ENCODE measurements at places on chromosomes 4 and X. TPM values are rescaled to one million over a fixed set of nuclear protein-coding genes. Genes with fewer than 3 reads are reported as not detected.

DNA sequence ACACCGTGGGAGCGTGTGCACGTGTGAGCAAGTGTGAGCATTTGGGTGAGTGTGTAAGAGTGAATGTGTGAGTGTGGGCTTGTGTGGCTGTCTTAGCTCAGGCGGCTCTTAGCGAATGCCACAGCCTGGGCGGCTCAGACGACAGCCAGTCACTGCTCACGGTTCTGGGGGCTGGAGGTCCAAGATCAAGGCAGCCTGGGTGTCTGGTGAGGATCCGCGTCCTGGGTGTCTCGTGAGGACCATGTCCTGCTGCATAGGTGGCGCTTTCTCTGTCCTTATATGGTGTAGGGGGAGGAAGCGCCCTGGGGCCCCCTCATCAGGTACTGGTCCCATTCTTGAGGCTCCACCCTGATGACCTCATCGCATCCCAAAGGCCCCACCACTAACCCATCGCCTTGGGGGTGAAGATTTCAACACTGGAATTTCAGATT, 4.5 kb downstream of the DOK7 start:
- no peak for DNase-seq

- no peak for DNase-seq
Measured at GRCh38 chr4:74390677-74391076, 25.7 kb downstream of the EREG start.

DNA sequence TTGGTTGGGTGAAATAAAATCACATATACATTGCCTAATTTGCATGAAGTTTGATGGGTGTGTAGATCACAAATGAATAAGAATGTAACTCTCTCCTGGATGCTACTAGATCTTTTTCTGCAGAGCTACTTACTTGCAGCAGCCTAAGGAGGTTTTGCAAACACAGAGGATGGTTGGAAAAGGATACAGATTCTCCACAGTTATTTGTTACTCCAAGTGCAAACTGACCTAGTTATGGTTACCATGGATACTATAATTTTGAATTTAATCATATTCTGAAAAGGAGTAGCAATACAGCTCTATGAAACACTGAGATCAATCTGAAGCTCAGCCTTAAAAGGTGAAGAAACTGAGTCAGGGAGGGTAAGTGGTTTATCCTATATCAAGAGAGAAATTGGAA, 9.1 kb upstream of the ARHGEF38 start:
- no peak for DNase-seq

- DNase-seq, result no peak
Measured at GRCh38 chr4:144754562-144755410, 108.8 kb downstream of the HHIP start.

- no peak for DNase-seq
Measured at GRCh38 chr4:113610537-113610936, 151.0 kb downstream of the CAMK2D start.

- DNase-seq, result no peak
Measured at GRCh38 chr4:159017323-159018026, 85.4 kb upstream of the RAPGEF2 start.

GRCh38 chrX:141668371-141668770, 30.2 kb downstream of the SPANXD start:
- DNase-seq, result no peak

DNA sequence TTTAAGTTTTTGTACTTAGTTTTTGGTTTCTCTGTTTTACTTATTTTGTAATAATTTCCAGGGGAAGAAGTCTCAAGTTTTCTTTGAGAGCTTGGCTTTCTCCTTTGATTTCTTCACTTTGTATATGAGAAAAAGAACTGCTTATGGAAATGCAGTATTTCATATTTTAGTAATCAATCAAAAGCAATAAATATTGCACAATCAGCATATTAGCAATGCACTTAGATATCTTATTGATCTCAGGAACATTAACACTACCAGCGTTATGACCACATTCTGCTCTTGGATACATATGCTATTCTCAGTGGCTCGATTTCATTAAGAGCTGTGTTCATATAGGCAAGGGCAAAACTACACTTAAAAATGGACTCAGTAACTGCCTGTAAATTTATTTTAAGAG, 381.0 kb upstream of the DMD start:
- no peak for DNase-seq

DNA sequence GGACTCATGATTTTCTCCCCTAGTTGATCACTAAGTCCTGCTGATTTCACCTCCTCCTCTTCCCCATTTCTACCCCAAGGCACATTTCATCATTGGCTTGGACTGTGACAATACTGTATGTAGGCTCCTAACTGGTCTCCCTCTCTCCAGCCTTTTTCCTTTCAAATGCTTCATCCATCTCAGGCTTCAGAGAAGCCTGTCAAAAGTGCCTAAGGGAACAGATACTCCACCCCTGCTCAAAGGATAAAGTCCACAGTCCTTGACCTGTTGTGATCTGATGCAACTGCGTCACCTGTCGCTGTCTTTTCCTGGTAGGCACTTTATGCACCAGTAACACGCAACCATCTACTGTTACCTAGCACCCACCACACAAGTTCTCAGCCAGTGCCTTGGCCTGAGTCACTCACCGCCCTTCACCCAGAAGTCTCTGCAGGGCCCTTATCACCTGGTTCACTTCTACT, 12.8 kb downstream of the SCARB2 start:
- no peak for DNase-seq

DNA sequence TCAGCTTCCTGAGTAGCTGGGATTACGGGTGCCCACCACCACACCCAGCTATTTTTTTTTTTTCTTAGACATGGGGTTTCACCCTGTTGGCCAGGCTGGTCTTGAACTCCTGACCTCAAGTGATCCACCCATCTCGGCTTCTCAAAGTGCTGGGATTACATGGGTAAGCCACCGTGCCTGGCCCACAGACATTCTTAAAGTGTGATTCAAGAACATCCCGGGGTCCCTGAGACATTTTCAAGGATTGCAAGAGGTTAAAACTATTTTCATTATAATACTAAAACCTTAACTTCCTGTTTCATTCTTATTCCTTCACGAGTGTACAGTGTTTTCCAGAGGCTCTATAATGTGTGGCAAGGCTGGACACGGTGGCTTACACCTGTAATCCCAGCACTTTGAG, 318.7 kb downstream of the CAMK2D start:
- no peak for DNase-seq

DNA sequence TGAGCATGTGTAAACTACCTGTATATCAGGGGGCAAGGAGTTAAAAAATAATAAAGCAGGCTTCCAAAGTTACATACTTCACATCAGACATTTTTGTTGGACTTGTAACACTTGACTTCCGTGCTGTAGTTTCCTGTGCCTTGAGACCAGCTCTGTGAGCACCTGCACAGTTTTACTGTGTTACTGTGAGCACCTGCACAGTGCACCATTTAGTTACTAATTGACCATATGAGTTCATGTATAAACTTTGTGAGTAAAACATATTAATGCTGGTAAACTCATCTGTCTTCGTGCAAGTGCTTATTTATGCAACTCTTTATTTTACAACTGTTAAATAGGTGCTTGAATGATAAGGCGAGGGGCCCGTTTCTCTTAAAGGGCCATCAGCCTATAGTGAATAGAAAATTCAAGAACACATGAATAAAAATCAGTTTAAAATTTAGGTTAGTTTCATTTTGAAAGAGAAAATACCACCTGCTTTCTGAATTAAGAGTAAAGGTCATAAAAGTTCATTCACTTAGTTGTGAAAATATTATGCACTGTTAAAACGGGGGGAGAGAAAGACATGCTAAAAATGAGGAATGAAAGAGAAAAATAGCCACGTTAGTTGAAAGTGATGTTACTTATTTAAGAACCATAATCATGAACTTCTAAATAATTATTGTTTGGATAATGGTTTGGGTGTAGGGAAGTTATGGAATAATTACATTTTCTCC, 42.4 kb downstream of the USP9X start:
- DNase-seq, result no peak

DNA sequence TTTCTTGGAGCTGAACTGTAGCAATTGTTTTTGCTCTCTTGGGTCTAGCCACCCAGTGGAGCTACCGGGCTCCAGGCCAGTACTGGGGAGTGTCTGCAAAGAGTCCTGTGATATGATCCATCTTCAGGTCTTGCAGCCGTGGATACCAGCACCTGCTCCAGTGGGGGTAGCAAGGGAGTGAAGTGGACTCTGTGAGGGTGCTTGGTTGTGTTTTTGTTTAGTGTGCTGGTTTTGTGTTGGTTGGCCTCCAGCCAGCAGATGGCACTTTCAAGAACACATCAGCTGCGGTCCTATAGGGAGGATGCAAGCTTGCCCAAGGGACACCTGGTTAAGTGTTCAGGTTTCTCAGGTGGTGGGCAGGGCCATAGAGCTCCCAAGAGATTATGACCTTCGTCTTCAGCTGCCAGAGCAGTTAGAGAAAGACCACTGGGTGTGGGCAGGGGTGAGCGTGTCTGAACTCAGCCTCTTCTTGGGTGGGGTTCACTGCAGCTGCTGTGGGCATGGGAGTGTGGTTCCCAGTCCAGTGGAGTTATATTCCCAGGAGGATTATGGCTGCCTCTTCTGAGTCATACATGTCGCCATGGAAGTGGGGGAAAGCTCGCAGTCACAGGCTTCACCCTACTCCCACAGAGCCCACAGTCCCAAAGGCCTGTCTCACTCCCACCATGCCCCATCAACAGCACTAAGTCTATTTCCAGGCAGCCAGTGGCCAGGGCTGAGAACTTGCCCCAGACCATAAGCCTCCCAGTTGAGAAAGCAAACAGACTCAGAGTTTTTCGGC, 811.6 kb downstream of the GLUD2 start:
- no peak for DNase-seq

- DNase-seq, result no peak
Measured at GRCh38 chrX:108811891-108812290, 75.5 kb upstream of the IRS4 start.

DNA sequence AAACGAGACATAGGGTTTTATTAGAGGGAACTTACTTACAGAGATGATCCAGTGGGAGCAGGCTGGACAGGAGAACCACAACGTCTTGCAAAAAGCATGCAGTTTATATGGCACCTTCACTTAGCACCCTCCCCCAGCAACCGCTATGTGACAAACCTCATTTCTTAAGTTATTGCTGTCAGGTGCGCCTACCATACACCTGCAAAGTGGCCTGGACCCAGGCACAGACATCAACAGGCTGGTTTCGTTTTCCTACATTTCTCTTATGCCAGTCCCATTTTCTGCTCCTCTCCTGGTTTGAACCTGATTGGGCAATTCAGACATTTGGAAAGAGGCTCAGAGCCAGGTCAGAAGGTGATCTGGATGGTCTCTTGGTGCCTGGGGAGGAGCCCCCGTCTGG, 18.3 kb downstream of the RTL5 start:
- DNase-seq, result no peak

GRCh38 chr4:176611951-176612350, 180.8 kb downstream of the VEGFC start:
- DNase-seq, result no peak

GRCh38 chrX:39624166-39624565, 473.6 kb downstream of the BCOR start:
- DNase-seq, result no peak

GRCh38 chr4:153420361-153420760, 45.8 kb upstream of the TMEM131L start:
- DNase-seq, result no peak

GRCh38 chr4:142314247-142314646, 531.9 kb downstream of the INPP4B start:
- DNase-seq, result no peak

DNA sequence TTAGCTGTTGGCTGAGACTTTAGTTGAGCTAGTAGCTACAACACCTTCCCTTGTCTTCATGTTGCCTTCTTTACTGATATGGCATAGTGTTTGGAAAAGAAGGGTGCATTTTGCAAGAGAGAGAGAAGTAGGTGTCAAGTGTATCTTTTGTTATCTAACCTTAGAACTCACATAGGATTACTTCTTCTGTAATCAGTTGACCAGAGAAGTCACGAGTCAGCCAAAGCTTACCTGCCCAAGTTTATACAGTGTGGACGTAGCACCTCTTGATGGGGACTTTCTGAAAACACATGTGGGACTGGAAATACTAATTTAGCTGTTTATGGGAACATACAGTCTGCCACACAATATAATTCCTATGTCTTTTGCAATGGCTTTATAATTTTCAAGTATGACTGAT, 56.0 kb downstream of the UGT8 start:
- DNase-seq, result no peak

Gene HMX1
- not detected for polyA plus RNA-seq

Gene DKK2
- polyA plus RNA-seq, result 22.7 TPM

Gene FAM47B
- polyA plus RNA-seq, result not detected

Gene GNRHR
- polyA plus RNA-seq, result 0.50 TPM

Gene TRPC3
- polyA plus RNA-seq, result 0.19 TPM

Gene CYBB
- 22.6 TPM for polyA plus RNA-seq

Gene KLF8
- 6.5 TPM for polyA plus RNA-seq

Gene TMEM184C
- polyA plus RNA-seq, result 19.4 TPM

Gene DDIT4L
- polyA plus RNA-seq, result 18.3 TPM

Gene SMIM10
- 15.0 TPM for polyA plus RNA-seq

Gene DLG3
- polyA plus RNA-seq, result 5.0 TPM

Gene ASB12
- 24.3 TPM for polyA plus RNA-seq

Gene MAP9
- polyA plus RNA-seq, result 3.4 TPM

Gene IL2RG
- polyA plus RNA-seq, result 1.8 TPM

Gene GAGE12F
- polyA plus RNA-seq, result not detected

Gene EDNRA
- polyA plus RNA-seq, result 20.0 TPM

Gene ENPEP
- 18.1 TPM for polyA plus RNA-seq

Gene SAGE1
- polyA plus RNA-seq, result not detected

Gene MAGEB1
- not detected for polyA plus RNA-seq

Gene FAM9B
- not detected for polyA plus RNA-seq

Gene FRG2
- not detected for polyA plus RNA-seq

Gene DCUN1D4
- polyA plus RNA-seq, result 23.8 TPM

All from hindlimb muscle (tissue), 1 donor.